ENCODE measurements at places on chromosomes 3 and 15. TPM values are rescaled to one million over a fixed set of nuclear protein-coding genes. Genes with fewer than 3 reads are reported as not detected.
A peak's percentile ranks its signal among the peaks of the same experiment; 100 is the strongest.

- no peak for DNase-seq
Observed at GRCh38 chr3:55947406-55947805, 460.3 kb upstream of the WNT5A start.

The VILL gene
- 17.4 TPM for total RNA-seq

DNA sequence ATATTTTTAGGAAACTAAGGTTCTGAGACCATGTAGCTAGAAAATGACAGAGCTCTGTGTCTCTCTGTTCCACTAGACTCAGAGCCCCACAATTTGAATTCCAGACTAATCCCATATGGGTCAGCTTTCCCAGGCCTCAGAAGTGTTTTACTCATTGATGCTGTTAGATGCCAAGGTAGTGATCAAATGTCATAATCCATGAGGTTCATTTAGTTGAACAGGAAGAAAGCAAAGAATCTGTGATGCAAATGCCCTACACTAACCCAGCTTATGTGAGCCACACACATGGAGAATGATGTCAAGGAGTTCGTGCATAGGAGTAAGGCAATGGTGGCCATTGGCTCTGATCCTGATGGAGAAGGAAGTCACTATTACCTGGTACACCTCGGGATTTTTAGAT is 363.4 kb upstream of the RARB start:
- DNase-seq, result no peak

- no peak for DNase-seq
Observed at GRCh38 chr15:72967397-72967796, 84.9 kb upstream of the NEO1 start.

The ARPP21 gene
- not detected for total RNA-seq

The AADACL2 gene
- 0.73 TPM for total RNA-seq

The TMEM108 gene
- 0.44 TPM for total RNA-seq

DNA sequence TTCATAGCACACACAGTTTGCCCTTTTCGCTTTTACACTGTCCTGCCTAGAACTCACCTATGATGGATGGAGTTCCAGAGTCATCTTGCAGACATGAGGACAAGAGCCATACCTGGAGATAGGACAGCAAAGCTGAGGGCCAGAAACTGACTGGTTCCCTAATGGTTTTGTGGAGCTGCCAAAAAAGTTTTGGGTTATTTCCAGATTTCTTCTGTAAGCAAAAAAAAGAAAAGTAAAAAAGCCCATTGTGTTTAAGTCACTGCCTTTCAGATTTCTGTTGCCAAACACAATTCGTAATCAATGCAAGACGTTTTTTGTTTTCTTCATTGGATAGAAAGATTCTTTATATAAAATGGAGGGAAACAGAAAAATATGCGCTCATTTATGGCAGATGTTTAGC is 42.4 kb upstream of the KY start:
- DNase-seq, result no peak

The P3H2 gene
- total RNA-seq, result 10.2 TPM

GRCh38 chr3:23213813-23214212 is 10.7 kb downstream of the UBE2E2 start:
- DNase-seq, result no peak

The STARD5 gene
- 6.7 TPM for total RNA-seq

- no peak for DNase-seq
Observed at GRCh38 chr3:46269556-46269955, 27.3 kb downstream of the CCR3 start.

- DNase-seq, result no peak
Observed at GRCh38 chr15:26831951-26832350, 34.9 kb upstream of the GABRA5 start.

- DNase-seq, result no peak
Observed at GRCh38 chr15:75663931-75664421, 16.3 kb downstream of the SNX33 start.

The KLHL40 gene
- total RNA-seq, result not detected

DNA sequence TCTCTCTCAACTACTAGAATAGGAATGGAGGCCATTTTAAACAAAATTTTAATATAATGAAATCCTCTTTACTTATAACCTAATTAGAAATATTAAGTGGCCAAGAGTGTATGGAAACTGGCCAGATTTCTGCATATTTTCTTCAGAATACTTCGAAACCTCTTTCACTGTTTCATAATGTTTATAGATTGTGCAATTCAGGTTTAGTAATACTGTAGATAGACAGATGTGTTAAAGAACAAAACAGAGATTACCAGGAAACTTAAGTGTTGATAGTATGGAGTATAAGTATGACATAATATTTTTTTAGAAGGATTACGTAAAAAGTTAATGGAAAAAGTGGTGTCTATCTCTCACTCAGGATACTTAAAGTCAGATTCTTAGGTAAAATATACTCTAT is 4.7 kb downstream of the ABHD5 start:
- DNase-seq, result no peak

GRCh38 chr3:152307829-152308474 is 39.2 kb downstream of the MBNL1 start:
- no peak for DNase-seq

The CTXND1 gene
- total RNA-seq, result not detected

GRCh38 chr15:91412138-91412928 is 312.3 kb downstream of the SV2B start:
- no peak for DNase-seq

DNA sequence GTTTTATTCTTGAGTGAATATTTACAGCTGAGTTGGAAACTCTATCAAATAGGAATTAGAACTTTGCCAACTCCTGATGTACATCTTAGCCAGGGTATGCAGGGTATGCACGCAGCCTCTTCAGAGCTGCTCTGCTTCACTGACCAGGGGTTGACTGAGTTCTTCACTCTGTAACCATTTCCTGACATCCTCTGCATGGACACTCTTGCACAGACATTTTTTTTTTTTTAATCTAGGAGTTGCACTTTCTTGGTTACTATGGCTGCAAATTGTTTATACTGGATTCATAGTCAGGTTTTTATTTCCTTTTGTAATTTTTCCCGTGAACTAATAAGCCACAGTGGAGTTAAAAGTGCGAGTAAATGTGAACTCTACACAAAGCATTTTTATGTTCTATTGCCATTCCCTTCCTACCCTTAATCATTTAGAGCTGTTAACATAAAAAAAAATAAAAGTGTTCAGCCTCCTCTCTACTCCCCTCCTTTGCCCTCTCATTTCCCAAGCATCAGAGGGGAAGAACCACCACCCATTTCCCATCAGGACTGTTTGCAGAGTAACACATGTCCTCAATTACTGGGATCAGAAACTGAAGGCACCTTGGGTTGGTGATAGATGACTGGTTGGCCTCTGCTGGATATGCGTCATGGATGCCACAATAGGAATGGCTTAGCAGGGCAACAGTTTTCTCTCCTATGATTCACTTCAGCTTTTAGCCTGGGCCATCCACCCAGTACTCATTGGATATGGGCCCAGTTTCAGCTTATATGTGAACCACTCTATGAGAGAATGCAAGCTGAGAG is 54.0 kb downstream of the DUT start:
- no peak for DNase-seq

GRCh38 chr3:17089314-17089700 is 204.6 kb downstream of the PLCL2 start:
- DNase-seq, result no peak

DNA sequence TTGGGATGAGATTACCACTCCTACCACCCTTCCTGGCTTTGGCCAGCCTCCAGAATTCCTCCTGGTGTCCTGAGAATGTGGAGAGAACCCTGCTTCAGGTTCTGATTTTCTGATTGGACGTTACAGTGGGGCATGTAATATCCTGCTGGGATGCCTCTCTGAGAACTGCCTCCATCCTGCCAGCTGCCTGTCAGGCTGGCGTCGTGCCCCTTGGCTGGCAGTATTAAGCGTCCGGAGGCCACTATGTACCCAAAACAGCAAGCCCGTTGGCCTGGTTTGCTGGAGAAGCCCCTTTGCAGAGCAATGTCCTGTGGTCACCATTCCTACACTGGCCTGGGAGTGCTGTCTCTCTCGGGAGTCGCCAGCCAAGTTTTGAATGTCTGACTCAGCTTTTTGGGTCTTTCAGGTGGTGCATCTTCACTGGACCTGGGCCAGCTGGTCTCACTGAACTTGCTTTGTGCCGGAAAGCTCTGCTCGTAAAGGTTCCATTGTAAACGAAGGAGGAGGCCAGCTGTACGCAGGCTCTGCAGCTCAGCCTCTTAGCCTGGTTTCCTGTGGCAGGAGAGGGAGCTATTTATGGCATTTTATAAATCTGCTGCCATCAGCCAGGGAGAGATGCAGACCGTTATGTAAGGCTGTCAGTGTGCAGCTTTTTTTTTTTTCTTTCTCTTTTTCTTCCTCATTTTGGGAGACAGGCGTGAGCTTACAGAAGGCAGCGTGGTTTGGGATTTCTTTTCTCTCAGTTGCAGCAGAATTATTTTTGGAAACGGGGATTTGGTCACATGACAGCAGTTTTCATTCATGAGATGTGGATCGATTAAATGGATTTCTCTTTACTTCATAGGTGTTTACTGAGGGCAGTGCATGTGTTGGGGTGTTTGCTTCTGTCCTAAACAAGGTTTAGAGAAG is 19.0 kb upstream of the TRAK1 start:
- DNase-seq, result peak; percentile 94

- no peak for DNase-seq
Observed at GRCh38 chr3:146747051-146747450, 141.9 kb upstream of the PLSCR5 start.

- no peak for DNase-seq
Observed at GRCh38 chr3:87145553-87145952, 81.6 kb upstream of the CHMP2B start.

DNA sequence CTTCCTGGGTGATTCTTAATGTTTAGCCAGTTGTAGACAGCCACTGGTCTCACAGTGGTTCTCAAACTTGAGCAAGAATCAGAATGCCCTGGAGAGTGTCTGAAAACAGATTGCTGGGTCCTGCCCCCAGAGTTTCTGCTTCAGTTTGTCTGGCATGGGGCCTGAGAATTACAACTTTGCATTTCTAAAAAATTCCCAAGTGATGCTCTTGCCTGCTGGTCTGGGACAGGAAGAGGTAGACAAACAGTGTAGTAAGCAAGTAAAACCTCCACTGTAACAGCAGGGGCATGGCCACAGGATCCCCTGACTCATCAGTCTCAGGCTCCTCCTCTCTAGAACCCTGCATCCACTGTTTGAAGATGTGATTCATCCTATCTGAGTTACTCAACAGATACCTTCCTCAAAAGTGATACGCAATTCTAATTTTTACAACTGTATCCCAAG is 36.5 kb downstream of the DZIP1L start:
- DNase-seq, result no peak

The CTXN2 gene
- not detected for total RNA-seq

The LRRK1 gene
- 14.4 TPM for total RNA-seq

- no peak for DNase-seq
Observed at GRCh38 chr3:67646586-67647234, 7.7 kb downstream of the SUCLG2 start.
